ENCODE measurements at places on chromosomes 1 and 21.

DNA sequence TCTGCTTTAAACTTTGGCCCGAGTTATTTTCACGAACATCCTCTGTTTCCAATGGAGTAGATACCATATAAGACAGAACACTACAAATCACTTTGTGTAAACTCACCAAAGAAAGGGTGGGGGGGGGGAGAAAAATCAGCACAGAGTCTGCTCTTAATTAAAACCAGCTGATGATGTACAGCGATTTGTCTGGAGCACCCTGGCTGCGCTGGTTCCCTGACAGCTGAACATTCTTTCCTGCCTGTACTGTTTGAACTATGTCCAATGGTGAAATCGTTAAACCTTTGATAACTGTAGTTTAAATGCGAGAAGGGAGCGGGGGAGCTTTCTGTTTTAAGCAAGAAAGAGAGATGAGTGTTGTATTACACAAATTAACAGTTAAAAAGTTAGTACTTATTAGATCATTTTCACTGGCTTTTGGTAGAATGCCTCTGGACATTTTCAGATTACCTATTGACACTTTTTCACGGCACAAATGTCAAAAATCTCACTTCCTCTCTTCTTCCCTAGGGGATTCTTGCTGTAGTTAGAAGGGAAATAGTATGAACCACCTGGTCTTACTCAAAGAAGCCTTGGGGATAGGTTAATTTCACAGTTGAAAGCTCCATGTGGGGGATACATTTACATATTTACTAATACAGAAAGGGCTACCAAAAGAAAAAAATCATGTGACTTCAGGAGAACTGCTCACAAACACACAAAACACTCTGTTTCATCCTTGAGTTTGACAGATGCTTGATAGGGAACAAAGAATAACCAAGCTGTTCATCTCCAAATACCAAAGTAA is 140.2 kb upstream of the RUNX1 start:
- no peak for DNase-seq

- no peak for DNase-seq
These were observed 156.1 kb upstream of the IVNS1ABP start for GRCh38 chr1:185473186-185473585.

DNA sequence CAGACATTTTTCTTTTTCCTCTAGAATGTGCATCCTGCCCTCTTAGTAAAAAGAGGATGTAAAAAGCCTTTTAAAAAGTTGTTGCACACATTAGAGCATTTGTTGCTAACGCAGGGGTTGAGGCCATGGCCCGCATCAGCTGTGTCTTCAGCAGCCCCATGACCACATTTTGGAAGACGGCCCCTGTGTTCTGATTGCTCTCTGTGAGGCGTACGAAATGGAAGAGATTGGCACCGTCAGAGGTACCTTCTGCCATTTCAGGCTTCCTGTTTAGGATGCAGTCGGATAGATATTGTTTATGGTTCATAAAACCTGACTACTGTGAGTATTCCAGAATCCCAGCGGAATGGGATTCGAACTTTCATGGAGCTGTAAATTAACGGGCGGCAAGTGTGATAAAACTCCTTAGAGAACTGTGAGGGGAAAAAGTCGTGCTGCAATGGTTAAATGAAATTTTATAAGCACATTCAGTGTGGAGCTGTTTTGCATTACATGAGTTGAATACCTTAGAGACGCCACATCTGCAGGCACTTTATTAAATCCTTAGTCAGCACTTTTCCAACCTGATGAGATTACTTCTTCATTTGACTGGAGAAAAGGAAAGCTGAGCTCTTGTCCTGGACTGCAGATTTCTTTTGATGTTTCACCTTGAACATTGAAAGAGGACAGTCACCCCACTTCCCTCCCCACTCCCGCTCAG is 273.9 kb downstream of the TM2D1 start:
- DNase-seq: peak; percentile 83

GRCh38 chr1:224052772-224053171 is 61.1 kb upstream of the FBXO28 start:
- no peak for DNase-seq

DNA sequence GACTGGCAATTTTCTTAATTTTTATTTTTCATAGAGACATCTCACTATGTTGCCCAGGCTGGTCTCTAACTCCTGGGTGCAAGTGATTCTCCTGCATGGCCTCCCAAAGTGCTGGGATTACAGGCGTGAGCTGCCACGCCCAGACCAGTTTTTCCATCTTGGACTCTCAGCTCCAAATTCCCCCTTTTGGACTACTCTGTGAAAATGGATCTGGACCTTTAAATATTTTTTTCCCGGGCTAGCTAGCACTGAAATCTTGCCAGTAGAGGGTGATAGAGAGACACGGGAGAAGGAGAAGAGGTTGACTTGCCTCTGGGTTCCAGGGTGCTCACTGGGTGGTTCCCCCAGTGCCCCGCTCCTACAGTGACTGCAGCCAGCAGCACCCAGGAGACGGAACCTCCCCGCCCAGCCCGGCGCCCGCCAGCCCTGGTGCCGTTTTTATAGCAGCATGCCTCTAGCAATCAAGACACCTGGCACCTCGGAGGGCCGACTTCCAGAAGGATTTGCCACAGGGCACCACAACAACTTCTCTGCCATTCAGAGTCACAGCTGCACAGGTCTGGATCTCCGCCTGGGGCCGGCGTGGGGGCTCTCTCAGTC is 34.7 kb upstream of the SCCPDH start:
- peak; percentile 60 for DNase-seq

DNA sequence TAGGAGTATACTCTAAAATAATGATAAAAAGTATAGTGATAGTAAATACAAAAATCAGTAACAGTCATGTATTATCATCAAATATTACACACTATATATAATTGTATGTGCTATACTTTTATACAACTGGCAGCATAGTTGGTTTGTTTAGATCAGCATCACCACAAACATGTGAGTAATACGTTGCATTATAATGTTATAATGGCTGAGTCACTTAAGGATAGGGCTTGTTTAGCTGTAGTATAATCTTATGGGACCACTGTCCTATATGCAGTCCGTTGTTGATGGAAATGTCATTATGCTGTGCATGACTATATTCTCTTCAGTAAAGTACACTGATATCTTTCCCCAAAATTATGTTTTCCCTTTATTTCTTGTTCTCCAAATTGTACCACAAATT is 92.8 kb downstream of the LYPLAL1 start:
- no peak for DNase-seq

DNA sequence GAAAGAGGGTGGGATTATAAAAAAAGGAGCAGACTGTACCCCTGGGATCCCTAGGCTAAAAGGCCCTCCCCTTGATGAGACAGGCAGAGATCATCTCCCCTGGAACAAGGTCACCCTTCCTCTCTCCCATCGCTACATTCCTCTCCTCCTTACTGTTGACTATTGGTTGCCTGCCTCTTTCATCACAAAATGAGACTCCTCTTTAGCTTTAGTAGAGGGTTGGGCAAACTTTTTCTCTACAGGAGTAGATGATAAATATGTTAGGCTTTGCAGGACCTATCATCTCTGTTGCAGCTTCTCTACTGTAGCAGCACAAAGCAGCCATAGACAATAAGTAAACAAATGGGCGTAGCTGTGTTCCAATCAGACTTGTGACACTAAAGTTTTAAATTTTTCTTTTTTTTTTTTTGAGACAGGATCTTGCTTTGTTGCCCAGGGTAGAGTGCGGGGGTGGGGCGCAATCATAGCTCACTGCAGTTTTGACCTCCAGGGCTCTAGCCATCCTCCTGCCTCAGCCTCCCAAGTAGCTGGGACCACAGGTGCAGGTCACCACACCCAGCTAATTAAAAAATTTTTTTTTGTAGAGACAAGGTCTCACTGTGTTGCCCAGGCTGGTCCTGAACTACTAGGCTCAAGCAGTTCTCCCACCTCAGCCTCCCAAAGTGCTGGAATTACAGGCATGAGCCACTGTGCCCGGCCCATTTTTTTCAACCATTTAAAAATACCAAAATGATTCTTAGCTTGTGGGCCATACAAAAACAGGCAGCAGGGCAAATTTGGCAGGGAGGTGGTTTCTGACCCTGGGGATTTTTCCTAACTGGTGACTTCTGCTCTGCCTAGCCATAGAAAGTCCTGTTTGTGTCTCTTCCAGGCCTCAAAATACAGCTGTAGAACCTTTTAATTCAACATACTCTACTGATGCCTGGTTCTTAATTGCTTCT is 15.1 kb downstream of the MCL1 start:
- DNase-seq: no peak

DNA sequence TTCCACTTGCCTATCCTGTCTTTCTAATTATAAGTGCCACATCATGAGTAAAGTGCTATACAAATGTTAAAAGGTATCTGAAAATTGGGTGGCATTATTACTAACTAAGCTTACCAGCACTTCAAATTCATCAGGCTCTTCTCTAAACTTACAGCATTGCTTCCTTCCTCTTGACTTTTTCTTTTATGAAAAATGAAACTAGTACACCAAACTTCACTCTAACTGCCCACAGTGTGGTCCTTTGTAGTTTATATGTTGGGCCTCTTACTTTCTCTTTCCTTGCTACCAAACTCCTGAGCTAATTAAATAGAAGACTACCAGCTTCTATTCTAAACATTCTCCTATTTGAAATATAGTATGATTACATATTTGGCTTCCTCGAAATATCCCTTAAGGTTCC is 81.8 kb downstream of the NOTCH2 start:
- DNase-seq: no peak

- peak; percentile 90 for DNase-seq
These were observed 63.7 kb downstream of the MACF1 start for GRCh38 chr1:39268112-39268581.

DNA sequence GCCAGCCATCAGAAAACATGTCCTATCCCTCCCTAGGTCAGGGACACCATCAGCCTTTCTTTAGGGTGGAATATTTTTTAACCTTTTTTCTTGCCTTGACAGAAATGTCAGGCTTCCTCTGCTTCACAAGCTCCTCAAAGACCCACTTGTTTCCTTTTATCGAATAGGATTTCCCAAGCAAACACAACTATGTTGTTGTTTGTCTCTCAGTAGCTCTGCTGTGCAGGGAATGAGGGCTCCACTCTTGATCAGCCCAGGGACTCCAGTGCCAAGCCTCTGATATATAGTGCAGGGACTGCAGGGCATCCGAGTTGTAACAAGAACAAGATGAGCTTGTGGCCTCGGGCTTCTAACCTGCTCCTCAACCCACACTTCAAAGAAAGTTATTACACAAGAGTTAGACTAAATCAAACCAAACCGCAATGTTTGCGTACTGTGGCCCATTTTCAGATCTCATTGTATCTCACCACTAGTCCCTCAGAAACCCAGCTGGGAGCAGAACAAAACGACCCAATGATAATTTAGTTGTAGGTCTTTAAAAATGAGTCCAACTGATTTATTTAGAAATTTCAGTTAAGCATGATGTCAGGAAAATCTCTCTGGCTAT is 108.1 kb downstream of the ATG4C start:
- no peak for DNase-seq

DNA sequence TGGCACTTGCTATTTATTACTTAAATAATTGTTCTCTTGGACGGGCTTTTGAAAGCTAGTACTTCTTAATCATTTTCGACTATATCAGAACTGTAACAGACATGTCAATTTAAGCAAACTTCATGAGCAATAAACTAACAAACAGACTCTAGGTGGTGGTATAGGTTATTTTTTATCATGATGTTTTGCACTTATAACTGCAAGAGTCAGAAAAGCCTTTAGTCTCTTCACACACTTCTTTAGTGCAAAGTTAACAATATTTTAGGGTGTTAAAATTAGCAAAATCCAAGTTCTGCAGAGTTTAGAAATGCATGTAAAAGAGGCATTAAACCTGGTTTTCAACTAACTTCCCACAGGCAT is 2.2 kb downstream of the NRIP1 start:
- no peak for DNase-seq

- DNase-seq: no peak
These were observed 181.2 kb upstream of the BRINP3 start for GRCh38 chr1:190658907-190659306.
